ENCODE measurements at places on chromosomes 13 and 19.
A peak's percentile ranks its signal among the peaks of the same experiment; 100 is the strongest.

GRCh38 chr13:47572375-47572774 is 428.7 kb downstream of the SUCLA2 start:
- no peak for DNase-seq

DNA sequence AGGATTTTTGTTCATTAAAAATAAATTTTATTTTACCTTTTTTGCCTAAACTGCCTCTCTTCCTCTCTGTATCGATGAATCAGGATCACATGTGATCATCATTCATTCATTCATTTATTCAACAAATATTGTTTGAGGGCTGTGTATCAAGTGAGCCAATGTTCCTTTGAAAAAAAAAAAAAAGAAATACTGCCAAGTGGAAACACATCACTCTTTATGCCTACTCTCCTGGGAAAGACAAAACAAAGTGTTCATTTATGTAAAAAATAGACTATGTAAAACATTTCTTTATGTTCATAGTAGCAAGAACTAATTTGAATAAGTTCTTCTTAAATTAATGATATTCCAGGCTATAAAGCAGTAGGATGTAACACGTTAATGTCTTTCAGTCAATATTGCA is 233.1 kb downstream of the POSTN start:
- DNase-seq: no peak

- DNase-seq: no peak
Measured at GRCh38 chr13:108168929-108169328, 46.4 kb downstream of the LIG4 start.

DNA sequence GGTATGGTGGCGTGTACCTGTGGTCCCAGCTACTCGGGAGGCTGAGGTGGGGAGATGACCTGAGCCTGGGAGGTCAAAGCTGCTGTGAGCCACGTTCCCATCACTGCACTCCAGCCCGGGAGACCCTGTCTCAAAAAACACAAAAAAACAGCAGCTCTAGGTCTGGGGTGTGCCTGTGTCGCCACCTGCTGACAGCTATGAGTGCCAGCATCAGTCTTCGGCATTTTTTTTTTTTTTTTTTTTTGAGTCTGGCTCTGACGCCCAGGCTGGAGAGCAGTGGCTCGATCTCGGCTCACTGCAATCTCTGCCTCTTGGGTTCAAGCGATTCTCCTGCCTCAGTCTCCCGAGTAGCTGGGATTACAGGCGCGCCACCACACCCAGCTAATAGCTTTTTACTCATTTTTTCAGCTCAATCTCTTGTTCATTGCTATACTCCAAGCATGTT is 10.1 kb downstream of the AP2S1 start:
- DNase-seq: peak; percentile 73

DNA sequence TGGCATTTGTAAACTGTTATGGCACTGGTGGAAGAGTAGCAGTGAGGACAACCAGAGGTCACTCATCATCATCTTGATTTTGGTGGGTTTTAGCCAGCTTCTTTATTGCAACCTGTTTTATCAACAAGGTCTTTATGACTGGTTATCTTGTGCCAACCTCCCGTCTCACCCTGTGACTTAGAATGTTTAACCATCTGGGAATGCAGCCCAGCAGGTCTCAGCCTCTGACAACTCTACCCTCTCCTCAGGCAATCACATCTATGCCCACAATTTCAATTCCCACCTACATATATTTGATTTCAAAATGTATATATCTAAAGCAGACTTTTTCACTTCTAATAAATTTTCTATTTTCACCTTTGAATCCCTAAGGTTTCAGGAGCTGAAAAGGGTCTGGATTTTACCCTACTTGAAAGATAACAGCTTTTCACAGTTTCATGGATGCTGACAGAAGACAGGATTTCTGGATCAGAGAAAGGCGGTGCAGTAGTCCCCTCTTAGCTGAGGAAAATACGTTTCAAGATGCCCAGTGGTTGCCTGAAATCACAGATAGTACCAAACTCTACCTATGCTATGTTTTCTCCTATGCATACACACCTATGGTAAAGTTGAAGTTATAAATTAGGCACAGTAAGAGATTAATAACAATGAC is 1171.8 kb downstream of the DIAPH3 start:
- no peak for DNase-seq

- no peak for DNase-seq
Measured at GRCh38 chr19:21850656-21851255, 14.8 kb upstream of the ZNF43 start.

GRCh38 chr19:42412661-42413076 is 14.5 kb downstream of the LIPE start:
- no peak for DNase-seq

DNA sequence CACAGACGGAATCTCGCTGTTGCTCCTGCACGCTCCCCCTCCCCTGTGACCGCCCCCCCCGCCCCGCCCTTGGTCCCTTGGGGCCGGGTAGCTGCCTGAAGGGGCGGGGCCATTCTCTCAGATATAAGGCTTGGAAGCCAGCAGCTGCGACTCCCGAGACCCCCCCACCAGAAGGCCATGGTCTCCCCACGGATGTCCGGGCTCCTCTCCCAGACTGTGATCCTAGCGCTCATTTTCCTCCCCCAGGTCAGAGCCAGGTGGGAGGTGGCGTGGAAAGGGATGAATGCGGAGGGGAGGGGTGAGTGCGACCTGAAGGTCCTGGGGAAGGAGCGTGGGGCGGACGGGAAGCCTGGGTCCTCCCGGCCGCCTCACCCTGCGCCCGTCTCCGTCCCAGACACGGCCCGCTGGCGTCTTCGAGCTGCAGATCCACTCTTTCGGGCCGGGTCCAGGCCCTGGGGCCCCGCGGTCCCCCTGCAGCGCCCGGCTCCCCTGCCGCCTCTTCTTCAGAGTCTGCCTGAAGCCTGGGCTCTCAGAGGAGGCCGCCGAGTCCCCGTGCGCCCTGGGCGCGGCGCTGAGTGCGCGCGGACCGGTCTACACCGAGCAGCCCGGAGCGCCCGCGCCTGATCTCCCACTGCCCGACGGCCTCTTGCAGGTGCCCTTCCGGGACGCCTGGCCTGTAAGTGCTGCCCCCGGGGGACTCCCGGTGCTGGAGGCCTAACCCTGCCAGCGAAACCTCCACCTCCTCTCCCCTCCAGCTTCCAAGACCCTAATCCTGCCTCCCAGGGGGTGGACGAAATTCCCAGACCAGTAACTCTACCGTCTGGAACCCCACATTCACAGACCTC is at the start of gene DLL3:
Gene DLL3 (plus strand): TSS at position 150 of the 845 bp plus-strand sequence. CDS start 28 bp downstream, at position 178.
- peak; percentile 29 for DNase-seq

DNA sequence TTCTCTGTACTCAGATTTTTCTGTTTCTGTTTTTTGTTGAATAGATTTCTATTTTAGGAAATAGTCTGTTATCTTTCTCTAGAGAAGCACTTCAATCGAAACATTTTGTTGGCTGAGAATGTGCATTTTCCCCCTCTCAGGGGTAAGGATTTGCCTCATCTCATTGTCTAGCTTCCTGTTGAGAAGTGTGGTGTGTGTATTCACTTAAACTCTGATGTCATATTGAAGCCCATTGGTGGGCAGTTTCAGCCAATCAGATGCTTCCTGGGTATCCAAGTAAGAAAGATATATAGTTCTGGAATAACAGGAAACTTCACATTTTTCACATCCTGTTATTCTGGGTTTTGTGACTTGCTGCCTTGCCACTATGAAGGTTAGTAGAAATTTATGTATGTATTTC is 87.6 kb downstream of the ARHGEF7 start:
- no peak for DNase-seq

GRCh38 chr19:34109596-34109995 is 62.7 kb upstream of the LSM14A start:
- no peak for DNase-seq
